B cell (primary cell): ENCODE measurements at places on chromosomes 12 and 14. TPM values are rescaled to one million over a fixed set of nuclear protein-coding genes. Genes with fewer than 3 reads are reported as not detected.

- no peaks in the 10 kb centered on the region for H3K27me3 ChIP-seq
- H3K27ac ChIP-seq, result no peak overlapping the region
- DNase-seq, result no peak
- no peak overlapping the region for H3K4me3 ChIP-seq
Observed at GRCh38 chr14:100864206-100864605, 38.3 kb downstream of the MEG3 start.

GRCh38 chr14:95503365-95504134, 12.9 kb downstream of the SYNE3 start:
- H3K4me1 ChIP-seq, result peaks cover 58% of the 10 kb centered on the region
- no peak overlapping the region for H3K4me3 ChIP-seq
- no peak overlapping the region for H3K27ac ChIP-seq

- no peak for DNase-seq
- no peaks in the 10 kb centered on the region for H3K4me1 ChIP-seq
- no peak overlapping the region for H3K4me3 ChIP-seq
Observed at GRCh38 chr12:3155702-3156370, 78.7 kb downstream of the TSPAN9 start.

Gene PPFIA2
- not detected in 2 replicates for total RNA-seq
